ENCODE measurements at places on chromosomes 5 and 9.

DNA sequence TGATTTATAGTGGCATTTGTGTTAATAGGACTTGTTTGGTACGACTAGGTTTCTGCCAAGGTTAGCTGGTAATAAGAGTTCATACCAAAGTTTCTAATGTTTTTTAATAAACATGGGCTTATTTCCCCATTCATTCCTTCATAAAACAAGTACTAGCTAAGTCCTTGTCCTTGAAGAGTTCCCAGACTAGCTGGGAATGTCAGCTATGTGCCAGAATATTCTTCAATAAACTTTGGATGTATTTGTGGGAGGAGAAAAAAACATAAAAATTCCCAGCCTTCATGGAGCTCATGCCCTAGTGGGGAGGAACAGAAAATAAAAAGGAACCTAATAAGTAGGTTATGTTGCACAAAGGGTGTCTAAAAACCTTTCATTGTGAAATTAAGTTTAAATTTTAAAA, 176.9 kb downstream of the DENND1A start:
- no peaks in the 10 kb centered on the region for H3K4me1 ChIP-seq

- H3K27ac ChIP-seq, result no peak overlapping the region
- H3K27me3 ChIP-seq, result peaks cover 46% of the 10 kb centered on the region
Measured at GRCh38 chr9:115524453-115525059, 406.6 kb upstream of the TNC start.

DNA sequence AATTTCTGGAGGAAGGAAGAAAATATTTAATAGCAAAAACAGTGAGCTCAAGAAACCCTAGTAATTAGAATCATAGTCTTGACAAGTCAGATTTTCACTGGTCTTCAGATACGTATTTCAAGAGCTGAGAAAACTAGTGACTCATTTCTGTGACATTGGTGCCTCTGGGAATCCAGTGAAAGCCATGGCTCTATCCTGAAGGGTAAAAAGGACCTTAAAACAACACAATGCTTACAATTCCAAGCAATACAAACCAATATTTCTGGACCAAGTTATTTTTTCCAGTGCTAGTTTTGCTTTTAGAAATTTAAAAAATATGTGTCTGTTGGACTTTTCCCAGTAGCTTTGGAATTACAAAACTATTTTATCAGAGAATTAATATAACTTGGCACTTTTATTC, 140.3 kb downstream of the LPAR1 start:
- no peaks in the 10 kb centered on the region for H3K4me1 ChIP-seq
- no peaks in the 10 kb centered on the region for H3K36me3 ChIP-seq
- no peak overlapping the region for H3K27ac ChIP-seq

GRCh38 chr9:121589986-121590385, 61.4 kb upstream of the DAB2IP start:
- no peaks in the 10 kb centered on the region for H3K36me3 ChIP-seq
- H3K27me3 ChIP-seq, result peaks cover 87% of the 10 kb centered on the region
- no peak for DNase-seq
- H3K4me1 ChIP-seq, result no peaks in the 10 kb centered on the region
- no peak overlapping the region for H3K4me3 ChIP-seq
- no peak overlapping the region for H3K27ac ChIP-seq

DNA sequence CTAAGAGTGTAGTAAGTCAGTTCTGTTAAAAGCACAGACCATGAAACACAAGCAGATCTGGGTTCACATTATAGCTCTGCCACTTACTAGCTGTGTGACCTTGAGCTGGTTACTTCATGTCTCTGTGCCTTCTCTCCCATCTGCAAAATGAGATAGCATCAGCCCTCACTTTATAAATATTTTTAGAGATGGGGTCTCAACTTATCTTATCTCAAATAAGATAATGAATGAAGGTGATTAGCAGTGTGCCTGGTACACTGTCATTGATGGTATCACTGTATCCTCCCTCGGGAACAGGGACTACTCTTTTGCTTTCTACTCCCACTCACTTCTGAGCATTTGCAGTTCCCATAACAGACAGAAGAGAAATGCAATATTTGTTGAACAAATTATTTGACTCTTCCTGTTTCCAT, 52.4 kb downstream of the GALNT10 start:
- no peak for DNase-seq
- H3K27ac ChIP-seq, result no peak overlapping the region
- no peak overlapping the region for H3K4me3 ChIP-seq

DNA sequence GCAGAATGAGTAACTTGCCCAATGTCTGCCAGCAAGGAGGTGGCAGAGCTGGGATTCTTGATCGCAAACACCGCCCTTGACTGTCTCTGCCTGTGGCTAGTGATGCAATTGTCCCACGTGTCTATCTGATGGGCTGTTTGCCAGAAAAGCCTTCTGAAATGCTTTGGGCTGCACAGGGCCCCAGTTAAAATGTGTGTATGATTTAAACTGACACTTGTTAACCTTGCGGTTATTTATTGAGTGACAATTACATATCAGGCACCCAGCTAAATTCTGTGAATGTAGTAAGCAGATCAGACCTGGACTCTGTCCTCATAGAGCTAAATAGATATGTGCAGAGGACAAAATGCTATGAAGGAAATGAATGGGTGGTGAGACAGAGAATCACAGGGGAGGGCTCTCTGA, 11.6 kb upstream of the IL12B start:
- H3K36me3 ChIP-seq, result peaks cover 3% of the 10 kb centered on the region
- H3K27me3 ChIP-seq, result no peaks in the 10 kb centered on the region
- peak overlapping the region; percentile 51 for H3K4me3 ChIP-seq
- peaks cover 50% of the 10 kb centered on the region for H3K4me1 ChIP-seq

GRCh38 chr5:12003680-12004079, 99.4 kb upstream of the CTNND2 start:
- no peak for DNase-seq
- H3K27me3 ChIP-seq, result no peaks in the 10 kb centered on the region
- H3K27ac ChIP-seq, result no peak overlapping the region
- no peaks in the 10 kb centered on the region for H3K4me1 ChIP-seq

GRCh38 chr9:2645569-2645968, 24.0 kb downstream of the VLDLR start:
- no peaks in the 10 kb centered on the region for H3K27me3 ChIP-seq
- H3K27ac ChIP-seq, result no peak overlapping the region
- DNase-seq, result no peak
- H3K4me3 ChIP-seq, result no peak overlapping the region
- H3K36me3 ChIP-seq, result no peaks in the 10 kb centered on the region

- no peaks in the 10 kb centered on the region for H3K36me3 ChIP-seq
- H3K4me3 ChIP-seq, result no peak overlapping the region
- H3K27ac ChIP-seq, result no peak overlapping the region
- no peak for DNase-seq
Measured at GRCh38 chr5:142235050-142235797, 89.6 kb downstream of the SPRY4 start.

GRCh38 chr5:74877624-74878304, 11.6 kb upstream of the FAM169A start:
- H3K36me3 ChIP-seq, result no peaks in the 10 kb centered on the region
- no peak for DNase-seq
- no peaks in the 10 kb centered on the region for H3K27me3 ChIP-seq

DNA sequence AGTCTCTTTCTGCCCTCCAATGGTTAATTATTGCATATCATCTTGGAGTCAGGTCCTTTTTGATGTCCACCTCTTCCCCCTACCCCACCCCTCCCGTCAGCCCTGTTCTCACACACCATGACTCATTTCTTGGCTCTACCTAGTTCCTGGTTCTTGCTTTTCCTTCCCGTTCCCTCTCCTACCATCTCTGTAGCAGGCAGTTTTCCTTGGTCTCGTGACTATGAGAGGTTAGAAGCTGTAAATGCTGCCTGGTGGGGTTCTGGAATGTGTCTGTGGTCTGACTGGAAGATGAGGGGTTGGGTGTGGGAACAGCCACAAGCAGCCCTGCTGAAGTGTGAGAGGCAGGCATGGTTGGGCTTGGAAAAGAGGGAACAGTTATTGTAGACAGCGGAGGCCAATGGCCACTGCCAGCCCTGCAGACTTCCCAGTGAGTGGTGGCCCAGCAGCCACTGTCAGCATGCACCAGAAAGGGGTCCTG, 18.2 kb downstream of the SLC22A5 start:
- no peak for DNase-seq
- H3K27me3 ChIP-seq, result no peaks in the 10 kb centered on the region
- no peak overlapping the region for H3K4me3 ChIP-seq
- H3K36me3 ChIP-seq, result peaks cover 11% of the 10 kb centered on the region

- no peaks in the 10 kb centered on the region for H3K4me1 ChIP-seq
- no peak overlapping the region for H3K27ac ChIP-seq
- no peaks in the 10 kb centered on the region for H3K27me3 ChIP-seq
- DNase-seq, result no peak
- H3K36me3 ChIP-seq, result no peaks in the 10 kb centered on the region
Measured at GRCh38 chr5:3393920-3394597, 201.6 kb upstream of the IRX1 start.

DNA sequence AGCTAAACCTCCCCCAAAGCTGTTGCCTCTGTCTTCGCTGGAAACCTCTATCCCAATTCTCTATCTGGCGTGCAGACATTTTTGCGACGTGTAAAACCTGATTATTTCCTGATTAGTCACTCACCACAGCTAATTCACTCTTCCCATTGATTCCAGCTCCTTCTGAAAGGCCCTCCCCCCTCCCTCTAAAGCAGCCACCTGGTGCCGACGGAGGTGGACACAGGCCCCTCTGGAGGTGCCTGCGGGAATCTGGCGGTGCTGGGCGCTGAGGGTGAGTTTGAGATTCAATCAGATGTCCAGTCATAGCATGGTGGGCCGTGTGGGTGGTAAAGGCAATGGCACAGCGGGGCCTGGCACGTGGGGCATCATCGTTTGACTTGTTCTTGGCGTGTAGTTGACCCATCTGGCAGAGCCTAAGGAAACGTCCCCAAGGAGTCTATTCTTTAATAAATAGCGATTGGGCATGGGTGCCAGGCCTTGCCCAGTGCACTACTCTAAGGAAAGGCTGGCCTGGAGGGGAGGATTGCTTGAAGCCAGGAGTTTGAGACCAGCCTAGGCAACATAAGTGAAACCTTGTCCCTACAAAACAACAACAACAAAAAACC, 271.1 kb upstream of the MVB12B start:
- no peak overlapping the region for H3K4me3 ChIP-seq
- H3K27me3 ChIP-seq, result peaks cover 71% of the 10 kb centered on the region
- no peaks in the 10 kb centered on the region for H3K4me1 ChIP-seq
- no peak overlapping the region for H3K27ac ChIP-seq
- H3K36me3 ChIP-seq, result no peaks in the 10 kb centered on the region
- DNase-seq, result no peak

- no peaks in the 10 kb centered on the region for H3K4me1 ChIP-seq
- no peak overlapping the region for H3K4me3 ChIP-seq
- DNase-seq, result no peak
Measured at GRCh38 chr9:27471366-27471765, 52.7 kb upstream of the IFNK start.
